ENCODE measurements at places on chromosomes 2 and 18. TPM values are rescaled to one million over a fixed set of nuclear protein-coding genes. Genes with fewer than 3 reads are reported as not detected.

ATP6V1C2 gene
- total RNA-seq = 0.57 TPM

DNA sequence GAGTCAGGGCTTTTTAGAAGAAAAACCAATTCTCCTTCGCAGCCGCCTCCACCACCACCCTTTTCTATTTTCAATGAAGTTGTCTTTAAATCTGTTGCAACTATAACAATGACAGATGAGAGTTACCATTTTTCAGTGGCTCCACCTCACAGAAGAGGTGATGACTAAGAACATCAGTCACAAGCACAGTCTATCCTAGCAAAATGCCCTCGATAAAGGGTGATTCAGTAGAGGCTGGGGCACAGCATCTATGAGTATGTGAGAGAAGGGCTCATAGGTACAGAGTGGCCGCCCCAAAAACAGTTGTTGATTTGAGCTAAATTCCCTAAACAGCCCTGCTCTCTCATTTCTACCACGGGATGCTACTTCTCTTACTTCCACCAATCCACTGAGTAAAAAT lies 310.8 kb upstream of the MGAT5 start:
- no peak for DNase-seq

- no peak for DNase-seq
These were observed 5.2 kb downstream of the ZFP36L2 start for GRCh38 chr2:43221124-43221762.

ERBB4 gene
- 0.19 TPM for total RNA-seq

DNA sequence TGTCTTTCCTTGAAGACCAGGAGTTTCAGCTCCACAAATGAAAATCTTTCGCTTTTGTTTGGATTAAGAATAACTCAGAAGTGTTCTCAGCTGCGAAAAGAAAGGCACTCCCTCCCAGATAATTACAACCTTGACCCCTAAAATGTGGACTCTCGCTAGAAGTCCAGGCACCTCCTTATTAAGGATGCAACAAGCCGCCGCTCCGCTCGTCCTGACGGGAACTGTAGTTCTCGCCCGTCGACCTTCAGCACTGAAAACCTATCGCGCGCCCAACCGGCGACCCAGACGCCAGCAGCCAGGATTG lies 559 bp downstream of the IMMT start:
- peak; percentile 68 for DNase-seq

DNA sequence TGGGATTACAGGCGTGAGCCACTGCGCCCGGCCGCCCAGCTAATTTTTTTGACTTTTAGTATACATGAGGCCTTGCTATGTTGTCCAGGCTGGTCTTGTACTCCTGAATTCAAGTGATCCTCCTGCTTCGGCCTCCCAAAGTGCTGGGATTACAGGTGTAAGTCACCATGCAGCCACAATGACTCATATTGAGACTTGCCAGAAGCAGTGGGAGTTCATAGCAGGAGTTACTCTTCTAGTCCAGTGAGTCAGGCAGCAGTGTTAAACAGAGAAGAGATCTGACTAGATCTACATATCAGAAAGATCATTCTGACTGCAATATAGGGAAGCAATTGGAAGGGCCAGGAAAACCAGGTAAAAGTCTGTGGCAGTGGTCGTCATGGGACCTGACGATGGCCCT lies 1.5 kb upstream of the FLACC1 start:
- no peak for DNase-seq

DNA sequence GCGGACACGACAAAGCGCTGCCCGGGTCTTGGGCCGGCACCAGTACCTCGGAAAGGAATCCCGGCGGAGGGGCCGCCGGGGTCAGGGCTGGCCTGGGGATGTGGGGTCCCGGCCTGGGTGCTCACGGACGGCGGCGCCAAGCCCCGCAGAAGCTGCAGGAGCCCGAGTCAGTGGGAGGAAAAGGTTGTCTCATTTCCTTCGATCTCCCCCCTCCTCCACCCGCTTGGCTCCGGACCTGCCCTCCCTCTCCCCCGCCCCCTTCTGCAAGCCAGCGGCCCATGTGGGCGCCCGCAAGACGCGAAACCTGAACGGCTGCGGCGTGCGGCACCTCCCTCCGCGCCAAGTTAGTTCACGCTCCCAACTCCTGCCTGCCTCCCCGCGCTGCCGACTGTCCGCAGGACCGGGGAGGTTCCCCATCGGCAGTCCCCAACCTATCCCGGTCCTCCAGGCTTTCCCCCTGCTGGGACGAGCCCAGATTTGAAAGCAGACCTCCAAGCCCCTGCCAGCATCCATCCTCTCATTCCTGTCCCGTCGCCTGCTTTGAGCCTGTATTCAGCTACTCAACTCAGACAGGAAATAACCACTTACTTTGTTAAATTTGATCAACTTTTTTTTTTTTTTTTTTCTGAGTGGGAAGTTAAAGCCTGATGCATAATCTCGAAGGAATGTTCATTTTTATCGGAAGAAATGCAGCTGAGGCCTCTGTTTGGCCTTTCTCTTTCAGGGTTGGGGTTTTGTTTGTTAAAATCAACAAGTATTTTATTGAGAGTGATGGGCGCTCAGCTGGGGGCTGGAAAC lies at the start of gene EVA1A:
EVA1A (minus strand) TSS at position 172 of the 798 bp plus-strand sequence. CDS start 42,799 bp downstream, outside the sequence.
- peak; percentile 64 for DNase-seq

CGREF1 gene
- 0.57 TPM for total RNA-seq

- DNase-seq = no peak
These were observed 73.7 kb downstream of the DNER start for GRCh38 chr2:229640636-229641035.

DNA sequence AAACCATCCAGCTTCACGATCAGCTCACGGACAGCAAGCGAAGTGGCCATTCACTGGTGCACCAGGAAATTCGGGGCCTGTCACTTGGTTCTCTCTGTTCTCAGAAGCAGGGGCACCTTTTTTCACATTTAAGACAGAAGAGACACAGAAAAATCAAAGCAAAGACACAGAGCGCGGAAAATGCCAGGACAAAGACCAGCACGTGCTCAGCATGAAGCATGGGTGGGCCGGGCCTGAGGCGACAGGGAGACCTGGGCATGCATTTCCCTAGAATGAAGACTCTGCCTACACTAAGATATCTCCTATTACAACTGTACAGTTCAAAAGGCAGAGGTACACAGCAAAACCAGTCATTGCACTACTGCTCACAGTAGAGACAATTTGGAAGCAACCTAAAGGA lies 117.4 kb upstream of the ID2 start:
- no peak for DNase-seq

- DNase-seq = no peak
These were observed 446.3 kb downstream of the ADCYAP1 start for GRCh38 chr18:1350931-1351450.

GRCh38 chr18:75473316-75473715 lies 45.8 kb upstream of the SMIM21 start:
- DNase-seq = no peak

PTPRM gene
- total RNA-seq = 37.3 TPM

DNA sequence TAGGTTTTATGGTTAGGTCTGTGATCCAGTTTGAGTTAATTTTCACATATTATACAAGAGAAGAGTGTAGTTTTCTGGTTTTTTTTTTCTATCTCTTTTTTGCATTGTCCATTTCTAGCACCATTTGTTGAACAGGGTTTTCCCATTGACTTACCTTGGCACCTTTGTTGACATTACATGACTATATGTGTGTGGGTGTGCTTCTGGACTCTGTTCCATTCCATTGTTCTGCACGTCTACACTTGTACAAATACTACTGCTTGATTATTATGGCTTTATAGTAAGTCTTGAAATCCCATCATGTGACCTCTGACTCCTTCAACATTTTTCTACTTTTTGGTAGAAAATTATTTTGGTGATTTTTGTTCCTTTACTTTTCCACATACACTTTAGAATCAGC lies 38.7 kb downstream of the UBE2F start:
- no peak for DNase-seq

GRCh38 chr2:23367760-23368159 lies 17.2 kb upstream of the KLHL29 start:
- no peak for DNase-seq

- DNase-seq = no peak
These were observed 32.9 kb upstream of the GLI2 start for GRCh38 chr2:120702801-120703200.

IL36RN gene
- total RNA-seq = 0.09 TPM

DNA sequence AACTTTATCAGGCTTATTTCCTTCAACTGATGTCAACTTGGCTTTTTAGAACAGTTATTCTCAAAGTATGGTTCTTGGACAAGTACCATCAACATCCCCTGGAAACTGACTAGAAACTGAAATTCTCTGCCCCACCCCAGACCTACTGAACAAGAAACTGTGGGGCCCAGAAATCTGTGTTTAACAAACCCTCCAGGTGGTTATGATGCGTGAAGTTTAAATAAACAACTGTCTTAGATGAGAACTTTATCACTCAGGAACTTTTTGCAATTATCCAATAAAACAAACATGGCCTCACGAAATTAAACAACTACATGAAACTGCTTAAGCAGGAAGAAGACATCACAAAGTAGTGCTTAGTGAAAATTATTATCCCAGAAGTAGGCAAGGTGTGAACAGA lies 4.4 kb downstream of the HIBCH start:
- DNase-seq = no peak

CYP1B1 gene
- total RNA-seq = 14.4 TPM

- no peak for DNase-seq
These were observed 162.7 kb upstream of the ETAA1 start for GRCh38 chr2:67234440-67234839.

DNA sequence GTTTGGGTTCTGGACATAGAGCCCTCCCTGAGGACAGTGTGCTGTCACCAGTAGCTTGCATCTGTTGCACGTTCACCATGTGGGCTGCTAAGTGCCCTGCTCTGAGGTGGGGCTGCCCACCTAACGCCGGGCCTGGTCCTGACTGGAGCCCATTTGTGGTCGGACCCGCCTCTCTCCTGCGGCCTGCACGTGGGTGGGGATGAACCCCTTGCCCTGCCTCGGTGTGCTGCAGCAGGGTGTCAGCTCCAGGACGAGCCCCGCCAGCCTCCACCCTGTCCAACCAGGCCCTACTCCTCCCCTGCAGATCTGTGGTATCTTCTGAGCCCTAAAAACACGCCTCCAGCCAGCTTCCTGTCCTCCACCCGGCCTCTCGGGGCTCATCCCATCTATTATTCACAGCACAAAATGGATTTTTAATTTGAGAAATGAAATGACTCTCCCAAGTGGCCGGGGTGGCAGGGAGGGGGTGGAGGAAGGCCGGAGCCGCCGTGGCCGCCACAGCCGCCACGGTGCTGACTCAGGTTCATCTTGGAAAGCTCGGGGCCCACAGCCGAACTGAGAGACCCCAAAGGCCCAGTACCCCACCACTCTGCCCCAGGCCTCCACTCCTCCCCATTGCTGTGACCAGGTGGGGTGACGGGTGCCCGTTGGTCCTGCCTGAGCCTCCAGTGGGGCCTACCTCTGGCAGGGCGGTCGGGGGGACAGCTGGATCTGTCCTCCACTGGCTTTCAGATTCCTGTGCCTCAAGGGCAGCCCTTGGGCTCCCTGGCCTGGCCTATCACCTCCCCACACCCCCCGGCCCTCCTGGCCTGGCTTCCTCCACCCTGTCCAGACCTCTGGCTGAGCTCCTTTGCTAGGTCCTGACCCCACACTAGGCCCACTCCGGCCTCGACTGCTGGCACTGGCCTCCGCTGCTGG lies 2.8 kb upstream of the ECEL1 start:
- DNase-seq = no peak

All from thymus (tissue), 14 donors.